ENCODE measurements at places on chromosomes 6 and 20. TPM values are rescaled to one million over a fixed set of nuclear protein-coding genes. Genes with fewer than 3 reads are reported as not detected.

The GJA10 gene
- total RNA-seq = not detected

The RIPOR3 gene
- 10.6 TPM for total RNA-seq

The MYT1 gene
- total RNA-seq = not detected

The GSTA3 gene
- total RNA-seq = not detected

DNA sequence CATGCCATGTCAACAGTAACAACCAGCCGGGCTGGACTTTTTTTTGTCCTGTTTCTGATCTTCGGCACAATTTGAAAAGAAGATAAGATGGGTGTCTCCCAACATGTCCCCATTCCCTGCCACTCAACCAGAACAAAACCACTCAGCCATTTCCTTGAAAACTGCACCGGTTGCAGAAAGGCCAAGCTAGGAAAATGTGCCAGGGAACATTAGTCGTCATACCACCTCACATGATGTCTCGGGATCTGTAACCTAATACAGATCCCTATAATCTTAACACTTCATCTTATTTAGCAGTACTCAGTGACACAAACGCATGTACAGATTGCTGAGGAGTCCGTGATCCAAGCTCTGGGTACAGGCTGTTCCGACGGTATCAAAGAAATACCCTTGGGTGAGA is 46.5 kb downstream of the ALDH8A1 start:
- no peak for DNase-seq

DNA sequence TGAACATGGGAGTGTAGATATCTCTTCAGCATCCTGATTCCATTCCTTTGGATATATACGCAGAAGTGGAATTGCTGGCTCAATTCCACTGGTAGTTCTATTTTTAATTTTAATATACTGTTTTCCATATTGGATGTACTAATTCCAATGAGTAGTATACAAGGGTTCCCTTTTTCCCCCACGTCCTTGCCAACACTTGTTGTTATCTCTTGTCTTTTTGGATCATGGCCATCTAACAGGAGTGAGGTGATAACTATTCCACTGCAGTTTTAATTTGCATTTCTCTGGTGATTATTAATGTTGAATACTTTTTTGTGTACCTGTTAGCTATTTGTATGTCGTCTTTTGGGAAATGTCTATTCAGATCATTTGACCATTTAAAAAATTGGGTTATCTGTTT is 91.5 kb downstream of the ZFAND3 start:
- DNase-seq = no peak

DNA sequence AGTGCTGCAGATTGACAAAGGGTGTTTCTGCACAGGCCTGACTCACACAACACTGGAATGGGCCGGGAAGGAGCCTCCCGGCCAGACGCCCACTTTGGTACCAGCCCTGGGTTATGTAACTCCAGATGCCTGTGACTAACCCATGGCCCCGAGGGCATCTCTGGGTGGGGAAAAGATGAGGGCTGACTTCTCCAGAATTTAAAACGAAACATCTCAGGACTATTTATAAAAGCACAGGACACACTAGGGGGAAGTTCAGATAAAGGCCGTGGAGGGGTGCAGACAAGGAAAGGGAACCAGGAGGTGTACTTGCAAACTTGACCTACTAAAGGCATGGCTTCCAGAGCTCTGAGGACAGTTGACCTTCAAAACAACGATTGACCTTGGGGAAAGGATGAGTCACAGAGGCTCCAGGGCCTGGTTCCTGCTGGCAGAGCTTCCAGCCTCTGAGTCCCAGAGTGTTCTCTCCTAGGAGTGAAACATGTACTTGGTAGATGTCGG is 196.9 kb downstream of the NFATC2 start:
- DNase-seq = no peak

DNA sequence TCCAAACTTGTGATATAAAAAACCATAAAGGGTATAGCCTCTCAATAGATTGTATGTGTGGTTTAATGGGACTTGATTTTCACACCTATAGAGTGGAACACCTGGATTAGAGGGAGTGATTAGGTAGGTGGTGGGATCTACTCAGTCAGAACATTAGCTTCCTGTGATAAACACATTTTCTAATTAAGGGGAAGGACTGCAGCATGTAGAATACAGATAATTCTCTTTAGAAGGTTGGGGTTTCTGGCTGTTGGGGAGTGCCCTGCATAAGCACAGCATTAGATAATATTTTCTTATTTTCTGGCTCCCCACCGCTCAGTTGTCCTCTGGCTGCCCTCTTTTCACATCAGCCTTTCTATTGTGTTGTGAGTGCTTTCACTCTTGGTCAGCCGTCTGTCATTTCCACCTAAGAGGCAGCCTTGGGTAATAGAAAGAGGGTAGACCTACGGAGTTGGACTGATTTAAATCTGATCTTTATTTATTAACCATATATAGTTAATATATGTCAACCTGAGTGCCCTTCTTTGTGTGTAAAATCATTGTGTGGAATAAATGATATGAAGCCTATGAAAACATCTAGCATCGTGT is 8.0 kb downstream of the CSE1L start:
- no peak for DNase-seq

DNA sequence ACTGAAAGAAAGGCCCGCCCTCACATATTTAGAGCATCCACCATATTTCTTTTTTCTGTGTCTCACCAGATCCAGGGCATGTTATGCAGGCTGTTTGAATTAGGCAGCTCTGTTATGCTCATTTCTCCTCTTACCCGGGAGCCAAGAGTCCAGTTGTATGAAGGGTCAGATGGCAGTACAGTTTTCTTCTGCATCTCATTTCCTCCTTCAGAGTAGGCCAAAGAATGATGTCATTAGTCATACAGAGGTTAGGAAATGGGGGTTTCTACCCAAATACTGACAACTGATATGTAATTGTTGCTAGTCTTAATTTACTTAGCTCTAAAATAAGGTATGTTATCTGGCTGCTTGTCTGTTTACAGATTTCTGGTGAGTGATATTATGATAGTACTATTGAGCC is 130.8 kb downstream of the SOBP start:
- no peak for DNase-seq

DNA sequence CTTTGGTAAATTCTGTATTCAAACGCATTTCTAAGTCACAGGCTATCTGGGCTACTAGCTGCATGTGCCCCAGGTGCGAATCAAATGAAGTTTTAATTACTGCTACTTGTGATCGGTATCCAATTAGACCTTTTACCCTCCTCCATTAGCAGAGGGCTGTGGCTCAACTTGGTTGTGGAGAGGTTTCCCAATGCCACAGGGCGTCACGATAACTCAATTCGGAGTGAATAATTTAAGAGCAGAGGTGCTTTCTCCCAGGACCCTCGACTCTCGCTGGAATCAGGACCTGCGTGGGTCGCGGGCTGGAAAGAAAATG is 640 bp downstream of the SAYSD1 start:
- DNase-seq = no peak

DNA sequence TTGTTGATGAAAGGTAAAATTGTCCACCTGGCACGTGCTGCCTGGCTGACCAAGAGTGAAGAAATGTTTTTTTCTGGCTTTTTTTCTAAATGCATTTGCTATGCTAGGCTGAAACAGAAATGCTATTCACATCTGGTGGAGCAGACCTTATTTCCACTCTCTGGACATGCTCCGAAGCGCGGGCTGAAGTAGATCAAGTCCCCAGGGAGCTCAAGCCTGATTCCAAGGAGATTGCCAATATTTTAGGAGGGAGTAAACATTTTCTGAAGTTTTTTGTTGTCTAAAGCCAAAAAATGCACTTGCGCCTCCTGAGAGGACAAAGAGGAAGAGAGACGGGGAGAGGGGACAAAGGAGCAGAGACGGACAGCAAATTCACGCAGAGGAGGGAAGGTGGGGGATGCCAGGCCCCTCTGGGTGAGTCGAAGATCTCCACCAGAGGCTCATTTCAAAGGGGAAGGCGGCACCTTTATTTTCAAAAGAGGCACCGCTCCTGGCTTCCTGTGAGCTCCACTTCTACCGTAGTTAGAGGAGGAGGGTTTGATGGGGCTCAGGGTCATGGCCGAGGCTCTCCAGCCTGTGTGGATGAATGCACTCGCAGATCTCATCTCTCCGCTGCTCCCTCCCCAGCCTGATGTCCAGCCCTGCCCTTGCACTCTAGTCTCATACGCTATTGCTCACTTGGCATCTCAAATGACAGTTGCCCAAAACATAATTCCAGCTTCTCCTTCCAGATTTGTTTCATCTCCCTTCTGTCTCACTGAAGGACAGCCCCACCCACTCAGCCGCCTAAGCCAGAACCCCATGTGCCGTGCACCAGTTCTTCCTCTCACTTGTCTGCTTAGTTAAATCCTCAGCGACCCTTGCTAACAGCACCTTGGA is 23.1 kb upstream of the SMOC2 start:
- no peak for DNase-seq

DNA sequence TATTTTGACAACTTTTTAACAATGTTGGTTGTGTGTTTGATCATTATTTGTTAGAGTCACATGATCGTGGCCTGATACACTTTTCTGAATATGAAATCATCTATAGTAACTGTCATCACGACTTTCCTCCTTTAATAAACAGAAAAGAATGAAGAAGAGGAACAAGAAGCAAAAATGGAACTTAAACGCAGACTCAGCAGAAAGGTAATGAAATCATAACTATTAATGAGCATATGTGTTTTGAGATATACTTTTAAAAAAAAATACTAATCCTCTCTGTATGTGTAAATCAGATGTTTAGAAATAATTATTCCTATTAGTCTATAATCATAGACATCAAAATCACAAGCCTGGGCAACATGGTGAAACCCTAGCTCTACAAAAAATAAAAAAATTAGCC is 60.1 kb upstream of the LTV1 start:
- no peak for DNase-seq

- no peak for DNase-seq
Observed at GRCh38 chr20:45842169-45842812, 8.7 kb downstream of the SNX21 start.

Data from posterior vena cava (tissue), 2 donors.